Cerebellar nuclear complex (tissue), 1 donor: ENCODE measurements at places on chromosomes 12 and 14.

- DNase-seq, result no peak
Observed at GRCh38 chr12:109553483-109553882, 19.8 kb downstream of the MMAB start.

GRCh38 chr12:107759410-107759809 is 1.5 kb downstream of the PRDM4 start:
- DNase-seq, result no peak

GRCh38 chr12:6943722-6944380 is at the start of the genes C12orf57 and RNU7-1:
C12orf57 (plus strand) TSS chr12:6944022; CDS start chr12:6944122, 100 bp downstream.
RNU7-1 (plus strand) TSS chr12:6943816.
- DNase-seq, result peak; percentile 81

- DNase-seq, result no peak
Observed at GRCh38 chr12:121939186-121939585, 20.8 kb downstream of the CFAP251 start.

DNA sequence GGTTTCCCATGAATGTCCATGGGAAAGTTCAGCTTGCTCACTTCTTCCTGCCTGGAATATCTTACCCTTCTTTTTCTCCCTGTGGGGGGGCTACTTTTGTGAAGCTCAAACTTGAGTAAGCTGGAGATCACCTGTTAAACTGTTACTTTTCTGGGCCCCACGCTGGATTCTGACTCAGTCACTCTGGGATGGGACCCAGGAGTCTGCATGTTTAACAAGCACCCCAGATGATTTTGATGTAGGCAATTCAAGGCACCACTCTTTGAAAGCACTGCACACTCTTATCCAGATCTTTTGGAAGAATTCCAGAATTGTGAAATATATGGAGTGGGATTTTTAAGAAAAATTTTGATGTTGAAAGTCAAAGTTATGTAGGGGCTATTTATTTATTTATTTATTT is 46.3 kb upstream of the IGF1 start:
- DNase-seq, result no peak

DNA sequence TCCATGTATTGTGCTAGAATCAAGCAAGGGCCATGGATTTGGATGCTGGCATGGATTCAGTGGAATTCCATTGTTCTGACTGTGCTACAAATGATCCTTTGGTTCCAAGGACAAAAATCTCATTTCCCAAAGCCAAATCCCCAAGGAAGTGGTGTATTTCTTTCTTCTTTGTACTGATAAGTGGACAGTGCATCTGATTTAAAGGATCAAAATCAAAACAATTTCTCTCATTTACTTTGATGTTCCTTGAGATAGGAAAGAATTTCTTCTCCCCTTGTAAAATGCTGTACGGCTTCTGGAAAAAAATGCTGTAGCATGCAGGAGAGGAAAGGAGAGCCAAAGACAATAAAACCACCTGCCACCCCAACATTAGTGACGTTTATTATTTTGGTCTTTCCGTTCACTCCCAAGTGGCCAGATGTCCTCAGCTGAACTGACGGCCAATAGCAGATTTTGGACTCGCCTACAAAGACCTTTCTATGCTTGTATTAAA is 185.7 kb downstream of the PRKD1 start:
- no peak for DNase-seq

DNA sequence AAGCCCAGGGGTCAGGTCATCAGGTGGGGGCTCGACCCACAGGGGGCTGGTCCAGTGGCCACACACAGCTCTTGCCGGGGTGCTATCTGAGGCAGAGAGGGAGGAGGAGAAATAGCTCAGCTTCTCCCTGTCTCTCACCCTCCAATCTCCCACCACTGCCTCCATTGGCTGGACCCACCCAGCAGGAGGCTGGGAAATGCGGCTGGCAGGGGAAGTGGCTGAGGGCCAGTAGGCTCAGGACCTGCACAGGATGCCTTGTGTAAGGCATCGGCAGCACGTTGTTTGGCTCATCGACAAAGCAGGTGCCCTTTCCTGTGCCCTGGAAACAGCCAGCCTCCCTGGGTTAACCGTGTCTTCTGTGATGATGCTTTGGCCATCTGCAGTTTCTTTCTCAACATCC is 58.8 kb upstream of the SLC24A4 start:
- no peak for DNase-seq

- DNase-seq, result no peak
Observed at GRCh38 chr12:114420182-114420943, 14.4 kb upstream of the TBX5 start.

DNA sequence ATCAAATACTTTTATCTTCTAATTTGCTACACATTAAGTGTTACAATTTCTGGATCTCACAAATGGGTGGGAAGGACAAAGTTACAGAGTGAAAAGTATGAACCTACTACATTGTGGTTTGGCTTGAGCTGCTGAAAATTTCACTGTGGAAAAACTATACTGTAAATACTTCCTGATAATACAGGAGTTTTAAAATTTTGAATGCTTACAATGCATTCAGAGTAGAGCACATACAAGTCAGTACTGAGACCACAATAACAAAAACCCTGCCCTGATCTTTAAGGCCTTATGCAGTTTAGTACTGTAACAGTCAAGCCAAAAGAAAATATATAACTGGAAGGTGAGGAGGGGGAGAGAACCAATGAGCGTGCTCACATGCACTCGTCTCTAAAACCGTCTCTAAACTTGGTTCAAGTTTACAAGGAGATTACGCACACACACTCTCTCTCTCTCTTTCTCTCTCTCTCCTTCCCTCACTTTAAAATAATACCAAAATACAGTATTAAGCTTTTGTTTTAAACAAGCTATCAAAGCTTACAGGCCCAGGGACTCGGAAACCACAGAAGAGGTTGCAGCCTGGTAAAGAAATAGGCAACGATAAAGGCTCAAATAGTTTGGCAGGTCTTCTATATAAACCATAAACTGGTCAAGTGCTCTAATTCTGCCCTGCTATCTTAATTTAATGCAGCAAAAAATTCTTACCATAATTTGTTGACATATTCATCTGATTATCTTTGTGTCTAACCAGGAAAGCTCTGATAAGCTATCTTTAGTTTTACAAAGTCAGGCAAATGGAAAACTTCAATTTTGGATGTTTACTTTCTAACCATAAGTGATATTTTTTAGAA is 58.0 kb downstream of the ATF7 start:
- DNase-seq, result no peak

GRCh38 chr14:40393143-40393542 is 960.9 kb upstream of the FBXO33 start:
- DNase-seq, result no peak

- DNase-seq, result no peak
Observed at GRCh38 chr12:110636516-110636915, 22.6 kb downstream of the TCTN1 start.

DNA sequence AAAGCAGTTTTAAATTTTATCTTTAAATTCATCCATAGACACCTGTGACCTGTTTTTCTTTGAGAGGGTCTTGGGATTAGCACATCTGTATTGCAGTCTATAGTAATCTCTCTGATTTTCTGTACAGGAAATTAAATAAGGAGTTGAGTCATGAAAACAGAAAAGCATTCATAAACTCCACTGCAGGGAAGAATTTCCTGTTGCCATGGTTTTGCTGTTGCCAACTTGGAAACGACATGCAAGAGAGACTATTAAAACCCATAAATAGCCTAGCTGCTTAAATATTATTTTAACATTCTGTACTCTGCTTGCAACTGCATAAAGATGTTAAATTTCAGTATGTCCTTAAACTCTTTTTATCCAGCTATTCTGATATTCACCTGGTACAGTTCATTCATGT is 281.0 kb upstream of the RGS6 start:
- no peak for DNase-seq

DNA sequence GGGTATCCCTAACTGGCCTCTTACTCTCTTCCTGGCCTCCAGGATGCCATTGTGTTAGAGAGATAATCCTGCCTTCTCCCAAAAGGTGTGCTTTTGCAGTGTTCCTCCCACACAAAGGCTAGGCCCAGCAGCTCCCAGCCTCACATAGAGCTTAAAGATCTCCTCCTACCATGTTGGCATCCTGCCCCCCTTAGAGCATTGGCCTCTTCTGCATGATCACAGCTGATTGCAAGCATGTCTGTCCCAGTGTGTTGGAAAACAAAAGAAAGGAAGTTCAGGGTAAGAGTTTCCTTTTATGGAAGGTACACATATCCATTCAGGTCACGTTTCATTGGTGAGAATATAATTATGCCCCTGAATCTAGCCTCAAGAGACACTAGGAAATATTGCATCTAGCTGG is 405.4 kb downstream of the TMTC2 start:
- no peak for DNase-seq

- DNase-seq, result no peak
Observed at GRCh38 chr12:102966200-102966863, 8.9 kb downstream of the ASCL1 start.
